T-helper 17 cell (primary cell): ENCODE measurements at places on chromosomes 11 and 22.

- no peak for DNase-seq
Observed at GRCh38 chr11:105074166-105074530, 29.0 kb upstream of the CARD16 start.

GRCh38 chr22:31400023-31400397 lies 606 bp downstream of the DRG1 start:
- DNase-seq = no peak

DNA sequence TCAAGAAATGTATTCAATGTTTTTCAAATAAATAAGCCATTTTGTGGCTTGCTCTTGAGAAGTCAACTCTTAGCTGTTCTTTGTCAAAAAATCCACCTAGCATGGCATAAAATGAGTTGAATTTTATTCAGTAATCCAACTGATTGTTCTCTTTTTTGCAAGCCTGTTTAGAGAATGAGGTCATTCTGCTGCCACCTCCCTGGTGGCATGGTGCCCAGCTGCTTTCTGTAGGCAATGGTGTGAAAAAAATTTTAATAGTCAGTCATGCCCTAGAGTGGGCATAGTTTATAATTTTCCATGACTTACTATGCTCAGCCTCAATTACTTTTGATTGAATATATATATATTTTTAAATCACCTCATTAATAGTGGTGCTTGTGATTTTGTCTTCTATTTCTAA lies 177.2 kb downstream of the INSC start:
- no peak for DNase-seq

- DNase-seq = no peak
Observed at GRCh38 chr11:128456566-128457268, 130.6 kb downstream of the ETS1 start.

DNA sequence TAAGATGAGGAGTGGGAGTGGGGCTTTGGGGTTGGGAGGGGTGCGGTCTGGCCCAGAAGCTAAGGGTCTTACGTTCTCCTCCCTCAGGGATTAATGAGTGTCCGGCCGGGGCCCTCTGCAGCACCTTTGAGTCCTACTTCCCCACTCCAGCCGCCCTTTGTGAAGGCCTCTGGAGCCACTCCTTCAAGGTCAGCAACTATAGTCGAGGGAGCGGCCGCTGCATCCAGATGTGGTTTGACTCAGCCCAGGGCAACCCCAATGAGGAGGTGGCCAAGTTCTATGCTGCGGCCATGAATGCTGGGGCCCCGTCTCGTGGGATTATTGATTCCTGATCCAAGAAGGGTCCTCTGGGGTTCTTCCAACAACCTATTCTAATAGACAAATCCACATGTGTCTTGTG lies 4.0 kb downstream of the FOLR3 start:
- no peak for DNase-seq

- no peak for DNase-seq
Observed at GRCh38 chr22:19568337-19569275, 44.4 kb upstream of the CLDN5 start.

DNA sequence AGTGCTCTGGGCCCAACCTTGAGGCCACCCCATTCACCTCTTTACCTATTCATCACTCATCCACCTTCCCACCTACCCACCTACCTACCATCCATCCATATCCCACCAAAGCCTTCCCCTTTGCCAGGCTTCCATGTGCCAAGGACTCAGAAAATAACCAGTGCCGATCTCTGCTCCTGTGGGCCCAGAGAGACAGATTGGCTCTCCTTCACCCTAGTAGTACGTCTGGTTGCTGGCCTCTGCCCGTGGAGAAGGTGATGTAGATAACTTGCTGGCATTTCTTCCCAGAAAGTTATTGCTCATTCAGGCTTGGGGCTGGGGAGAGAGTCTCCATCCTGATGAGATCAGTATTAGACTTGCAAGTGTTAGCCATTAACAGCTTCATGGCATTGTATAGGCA lies 45.2 kb downstream of the NEU3 start:
- no peak for DNase-seq

- no peak for DNase-seq
Observed at GRCh38 chr11:106295974-106296373, 218.5 kb downstream of the AASDHPPT start.

- no peak for DNase-seq
Observed at GRCh38 chr22:30782613-30783012, 87.9 kb downstream of the OSBP2 start.

- DNase-seq = no peak
Observed at GRCh38 chr22:33472462-33473344, 414.5 kb upstream of the SYN3 start.

DNA sequence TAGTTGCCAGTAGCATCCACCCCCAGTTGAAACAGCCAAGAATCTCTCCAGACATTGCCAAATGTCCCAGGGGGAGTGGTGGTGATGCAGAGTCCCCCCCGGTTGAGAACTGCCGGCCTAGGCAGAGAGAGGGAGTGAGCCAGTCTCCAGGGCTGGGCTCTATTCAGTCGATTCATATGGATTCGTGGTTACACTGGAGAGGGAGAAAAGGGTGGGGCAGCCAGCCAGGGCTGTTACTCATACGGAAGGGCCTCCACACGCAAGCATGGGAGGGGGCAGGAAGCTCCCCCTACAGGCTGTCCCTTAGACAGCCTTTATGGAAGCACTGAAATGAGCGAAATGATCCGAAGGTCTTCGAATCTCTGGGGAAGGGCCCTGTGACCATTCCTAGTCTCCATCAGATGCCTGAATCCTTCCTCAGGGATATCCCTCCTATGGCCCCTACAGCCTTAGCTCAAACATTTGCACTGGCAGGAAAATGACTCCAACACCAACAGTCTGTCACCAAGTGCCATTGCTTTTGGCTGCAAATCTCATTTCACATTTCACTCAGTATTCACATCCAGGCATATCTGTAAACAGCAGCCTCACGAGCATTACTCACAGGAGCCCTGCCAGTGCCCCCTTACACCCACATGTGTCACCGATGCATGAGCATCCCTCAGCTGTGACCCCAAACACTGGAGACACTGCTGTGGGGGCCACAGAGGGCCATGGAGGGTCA lies 18.4 kb upstream of the TLCD5 start:
- DNase-seq = no peak

- DNase-seq = no peak
Observed at GRCh38 chr11:21948876-21949275, 244.0 kb upstream of the ANO5 start.

- no peak for DNase-seq
Observed at GRCh38 chr11:1033016-1033798, 3.3 kb downstream of the MUC6 start.

DNA sequence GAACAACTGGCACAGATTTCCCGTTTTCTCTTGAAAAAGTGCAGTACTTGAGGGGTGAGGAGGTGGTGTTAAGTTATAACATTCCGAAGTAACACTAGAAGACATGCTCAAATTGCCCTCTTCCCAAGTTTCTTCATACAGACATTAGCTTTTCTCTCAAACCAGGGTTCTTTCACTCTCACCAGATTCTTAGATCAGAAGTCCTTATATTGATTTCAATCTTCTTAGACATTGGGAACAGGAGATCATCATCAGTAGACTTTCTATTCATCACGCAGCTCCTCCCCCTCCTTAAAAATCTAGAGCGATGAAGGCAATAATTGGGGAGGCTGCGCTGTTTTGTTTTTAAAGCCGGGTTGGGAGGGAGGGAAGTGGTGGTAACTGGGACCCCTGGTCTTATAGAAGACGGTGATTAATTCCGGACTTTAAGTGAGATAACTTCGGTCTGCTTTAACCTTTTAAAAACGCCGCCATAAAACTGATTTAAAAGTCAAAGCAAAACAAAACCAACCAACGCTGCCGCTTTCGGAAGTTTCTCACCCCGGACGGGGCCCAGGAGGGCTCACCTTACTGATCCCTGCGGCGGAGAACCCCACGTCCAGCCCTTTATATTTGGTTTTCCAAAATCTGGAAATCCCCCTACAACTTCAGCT lies 665 bp downstream of the USP28 start:
- no peak for DNase-seq

- DNase-seq = no peak
Observed at GRCh38 chr11:116215471-116216113, 557.2 kb downstream of the BUD13 start.

- no peak for DNase-seq
Observed at GRCh38 chr11:133919330-133920108, 37.2 kb downstream of the IGSF9B start.

DNA sequence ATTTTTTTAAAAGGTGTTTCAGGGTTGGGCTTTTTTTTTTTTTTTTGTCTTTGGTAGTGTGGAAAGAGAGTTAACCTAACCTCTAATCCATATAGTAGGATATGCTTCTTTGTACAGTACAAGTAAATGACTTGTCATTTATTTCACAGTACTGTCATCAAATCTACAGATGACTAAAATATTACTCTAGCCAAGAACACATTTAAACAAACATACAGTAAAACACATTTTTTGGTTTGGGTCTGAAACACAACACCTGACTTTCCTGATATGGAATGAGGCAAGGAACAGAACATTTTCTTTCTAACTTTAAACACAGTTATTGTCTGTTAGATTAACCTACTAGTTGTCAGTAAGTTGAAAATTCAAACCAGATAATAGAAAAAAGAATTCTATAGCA lies 68.1 kb downstream of the IMMP1L start:
- no peak for DNase-seq

DNA sequence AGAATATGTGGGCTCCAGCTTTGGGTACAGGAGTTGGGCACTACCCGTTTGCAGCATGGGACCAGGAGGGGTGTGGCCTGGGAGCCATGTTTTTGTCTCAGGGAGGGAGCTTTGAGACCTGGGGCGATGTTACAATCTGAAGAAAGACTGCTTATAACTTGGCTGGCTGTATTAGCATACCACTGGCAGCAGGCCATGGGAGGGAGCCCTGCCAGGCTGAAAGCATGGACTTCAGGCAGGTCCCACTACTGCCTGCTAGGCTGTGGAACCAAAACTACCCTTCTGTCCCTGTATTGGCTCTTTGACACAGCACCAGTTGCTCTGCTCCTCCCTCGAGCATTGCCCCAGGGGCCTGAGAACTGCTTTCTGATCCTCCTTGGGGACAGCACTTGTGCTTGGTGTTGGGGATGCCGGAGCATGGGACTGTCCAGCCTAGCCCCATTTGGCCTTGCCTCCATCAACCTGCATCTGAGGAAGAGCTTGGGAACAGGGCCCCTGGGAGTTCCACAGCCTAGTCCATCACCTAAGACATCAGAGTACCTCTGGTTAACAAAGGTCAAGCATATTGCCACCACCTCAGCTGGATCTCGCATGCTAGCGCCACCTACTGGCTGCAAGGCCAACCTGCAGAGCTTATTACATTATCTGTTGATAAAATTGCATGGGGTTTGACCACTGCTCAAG lies 217.4 kb downstream of the SBF2 start:
- DNase-seq = no peak

DNA sequence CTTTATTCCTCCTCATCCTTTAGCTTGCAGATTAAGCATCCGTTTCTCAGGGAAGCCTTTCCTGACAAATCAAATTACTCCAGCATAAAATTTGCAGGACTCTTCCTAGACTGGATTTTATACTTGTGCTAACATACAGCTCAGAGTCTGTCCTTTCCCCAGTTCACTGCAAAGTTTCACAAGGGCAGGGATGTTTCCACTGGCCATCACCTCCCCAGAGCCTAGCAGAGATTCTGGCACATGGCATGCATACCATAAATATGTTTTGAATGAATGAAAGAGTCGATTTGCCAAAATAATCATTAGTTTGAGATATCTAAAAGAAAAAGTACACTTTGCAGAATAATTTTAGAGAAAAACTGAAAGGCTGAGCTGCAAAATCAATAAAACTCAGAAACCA lies 10.6 kb downstream of the MSANTD4 start:
- DNase-seq = no peak

DNA sequence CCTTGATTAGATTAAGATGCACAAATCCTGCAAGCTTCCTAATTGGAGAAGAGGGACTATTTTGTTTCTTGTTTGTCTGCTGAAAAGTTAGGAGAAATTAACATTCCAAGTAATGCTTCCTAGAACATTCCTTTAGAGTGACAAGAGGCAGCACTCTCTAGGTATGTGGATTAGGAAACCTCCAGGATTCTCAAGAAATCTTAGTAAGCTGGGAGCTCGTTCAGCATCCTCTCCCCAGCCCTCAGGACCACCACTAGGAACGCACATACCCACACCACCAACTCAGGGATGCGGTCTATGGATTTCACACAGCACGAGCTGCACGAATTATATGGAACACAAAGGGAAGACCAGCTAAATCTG lies 52.9 kb downstream of the NCAPD3 start:
- DNase-seq = no peak

DNA sequence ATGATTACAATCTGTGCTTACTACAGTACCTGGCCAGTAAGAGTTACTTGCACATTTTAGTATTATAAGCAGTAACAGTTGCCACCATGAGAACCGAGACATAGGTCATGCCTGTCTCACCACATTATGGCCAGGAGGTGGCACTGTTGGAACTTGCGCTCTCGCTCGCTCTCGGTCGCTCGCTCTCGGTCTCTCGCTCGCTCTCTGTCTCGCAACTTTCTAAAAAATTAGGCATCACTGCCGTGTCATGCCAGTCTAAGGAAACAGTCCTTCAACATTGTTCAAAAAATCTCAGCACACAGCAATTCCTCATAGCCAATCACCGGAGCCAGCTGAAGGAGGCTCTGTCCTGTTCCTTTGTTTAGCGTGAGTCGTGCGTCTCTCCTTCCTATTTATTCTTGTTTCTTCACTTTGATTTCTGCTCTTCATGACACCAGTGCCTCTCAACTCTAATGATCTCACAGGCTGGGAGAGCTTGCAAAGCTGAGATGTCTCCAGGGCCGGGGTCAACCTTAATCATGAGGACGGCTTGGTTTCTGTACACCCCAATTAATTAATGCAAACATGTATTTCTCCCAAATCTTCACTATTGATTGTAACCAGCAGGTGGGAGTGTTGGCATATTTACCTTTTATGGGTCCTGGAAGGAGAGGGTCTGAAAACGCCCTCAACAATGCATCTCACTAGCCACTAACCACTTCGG lies 6.3 kb upstream of the ADAMTS8 start:
- DNase-seq = no peak

DNA sequence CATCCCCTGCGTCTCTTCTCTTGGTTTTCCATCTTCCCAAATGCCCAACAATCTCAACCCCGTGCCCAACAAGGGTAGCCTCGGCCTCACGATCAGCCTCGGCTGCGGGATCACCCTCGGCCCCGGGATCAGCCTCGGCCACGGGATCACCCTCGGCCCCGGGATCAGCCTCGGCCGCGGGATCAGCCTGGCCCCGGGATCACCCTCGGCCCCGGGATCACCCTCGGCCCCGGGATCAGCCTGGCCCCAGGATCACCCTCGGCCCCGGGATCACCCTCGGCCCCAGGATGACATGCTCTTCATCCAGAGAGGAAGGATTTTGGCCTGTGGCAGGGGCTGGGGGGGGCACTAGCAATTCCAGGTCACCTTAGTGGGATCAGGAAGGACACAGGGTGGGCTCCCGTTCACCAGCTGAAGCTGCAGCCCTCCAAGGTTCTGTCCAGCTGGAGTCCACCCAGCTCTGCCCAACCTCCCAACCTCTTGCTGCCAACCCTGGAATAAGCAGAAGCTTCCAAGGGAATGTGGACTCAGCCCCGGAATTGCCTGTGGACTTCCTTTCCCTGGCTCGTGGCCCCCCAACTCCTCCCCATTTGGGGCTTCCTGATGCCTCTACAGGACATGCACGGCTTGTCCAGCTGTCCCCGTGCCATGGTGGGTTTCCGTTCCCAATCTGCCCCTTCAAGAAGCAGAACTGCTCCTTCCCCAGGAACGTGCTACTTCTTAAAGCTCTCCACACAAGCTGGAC lies 6.2 kb downstream of the ALG12 start:
- no peak for DNase-seq

- no peak for DNase-seq
Observed at GRCh38 chr11:19380375-19380774, 139.6 kb upstream of the E2F8 start.
